ENCODE measurements at places on chromosomes 12 and 14.

GRCh38 chr12:122138181-122138580 is 35.8 kb downstream of the IL31 start:
- no peak for DNase-seq

- DNase-seq = peak; percentile 64
Measured at GRCh38 chr14:68843471-68844209, 50.8 kb upstream of the ZFP36L1 start.

- peak; percentile 100 for DNase-seq
Measured at GRCh38 chr12:6851921-6852650, at the start of gene USP5. Gene USP5, plus strand, starts transcription at chr12:6852150. Its CDS starts 30 bp downstream, at chr12:6852180.

- no peak for DNase-seq
Measured at GRCh38 chr14:76953311-76953945, 75.1 kb downstream of the IRF2BPL start.

DNA sequence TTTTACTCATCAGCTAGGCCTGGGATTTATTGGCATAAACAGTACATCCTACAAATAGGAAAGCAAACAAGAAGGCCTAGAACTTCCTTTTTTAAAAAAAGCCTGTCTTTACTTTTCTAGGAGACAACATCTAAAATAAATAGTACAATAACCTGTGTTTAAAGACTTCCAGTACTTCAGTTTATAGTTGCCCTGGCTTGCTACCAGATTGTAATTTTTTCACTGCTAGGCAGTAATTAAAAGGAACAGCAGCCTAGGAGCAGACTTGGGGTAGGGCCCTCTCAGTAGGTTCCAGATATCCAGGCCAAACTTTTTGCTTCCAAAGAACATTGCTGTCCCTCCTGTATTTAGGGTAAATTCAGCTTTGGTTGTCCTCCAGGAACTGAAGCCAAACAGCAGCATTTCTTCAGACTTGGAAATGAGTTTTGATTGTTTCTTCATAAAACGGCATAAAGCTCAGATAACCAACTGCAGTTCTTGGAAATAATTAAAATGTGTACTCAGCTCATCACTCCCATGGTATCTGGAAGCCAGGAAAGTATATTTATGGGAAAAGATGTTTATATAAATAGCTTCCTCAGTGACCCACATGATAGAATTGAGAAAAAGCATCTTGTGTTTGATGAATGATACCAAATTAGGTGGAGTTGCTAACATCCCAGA is 61.7 kb downstream of the PPP1R36 start:
- DNase-seq = no peak

- peak; percentile 98 for DNase-seq
Measured at GRCh38 chr14:77459072-77459723, 1.3 kb downstream of the AHSA1 start.

- DNase-seq = no peak
Measured at GRCh38 chr12:88371416-88372183, 208.7 kb downstream of the KITLG start.

DNA sequence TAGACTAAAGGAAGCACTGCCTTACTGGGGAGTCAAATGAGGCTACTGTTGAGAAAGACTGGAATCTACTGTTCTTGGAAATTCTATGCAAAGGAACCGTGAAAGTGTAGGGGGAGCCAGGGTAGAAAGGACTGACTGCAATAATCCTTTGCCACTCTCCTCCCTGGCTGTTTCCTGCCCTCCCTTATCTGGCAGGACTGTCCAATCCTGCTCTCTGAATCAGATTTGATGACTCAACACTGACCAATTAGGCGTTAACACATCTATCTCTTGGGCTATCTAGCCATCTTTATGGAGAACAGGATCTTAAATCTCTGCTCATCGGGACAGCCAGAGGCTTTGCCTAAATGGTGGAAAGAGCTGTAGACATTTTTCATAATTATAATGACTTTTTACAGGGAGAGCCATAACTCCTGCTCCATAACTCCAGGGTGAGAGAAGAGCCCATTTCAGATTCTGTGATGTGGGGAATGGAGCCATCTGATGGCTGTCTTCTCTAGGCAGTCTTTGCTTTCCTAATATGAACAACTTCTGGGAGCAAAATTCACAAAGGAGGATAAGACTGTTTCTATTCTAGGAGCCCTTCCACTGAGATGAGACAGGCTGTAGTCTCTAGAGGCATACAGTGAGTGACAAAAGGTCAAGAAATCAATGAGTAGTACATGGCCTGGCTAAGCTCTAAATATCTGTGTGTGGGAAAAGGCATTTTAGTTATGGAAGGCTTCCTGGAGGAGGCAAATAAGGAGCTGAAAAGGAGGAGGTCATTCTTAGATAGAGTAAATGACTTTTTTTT is 68.9 kb upstream of the CISTR start:
- DNase-seq = no peak

- DNase-seq = no peak
Measured at GRCh38 chr14:96363751-96364336, 518 bp downstream of the GSKIP start.

- no peak for DNase-seq
Measured at GRCh38 chr12:119683816-119684215, 15.9 kb downstream of the PRKAB1 start.

DNA sequence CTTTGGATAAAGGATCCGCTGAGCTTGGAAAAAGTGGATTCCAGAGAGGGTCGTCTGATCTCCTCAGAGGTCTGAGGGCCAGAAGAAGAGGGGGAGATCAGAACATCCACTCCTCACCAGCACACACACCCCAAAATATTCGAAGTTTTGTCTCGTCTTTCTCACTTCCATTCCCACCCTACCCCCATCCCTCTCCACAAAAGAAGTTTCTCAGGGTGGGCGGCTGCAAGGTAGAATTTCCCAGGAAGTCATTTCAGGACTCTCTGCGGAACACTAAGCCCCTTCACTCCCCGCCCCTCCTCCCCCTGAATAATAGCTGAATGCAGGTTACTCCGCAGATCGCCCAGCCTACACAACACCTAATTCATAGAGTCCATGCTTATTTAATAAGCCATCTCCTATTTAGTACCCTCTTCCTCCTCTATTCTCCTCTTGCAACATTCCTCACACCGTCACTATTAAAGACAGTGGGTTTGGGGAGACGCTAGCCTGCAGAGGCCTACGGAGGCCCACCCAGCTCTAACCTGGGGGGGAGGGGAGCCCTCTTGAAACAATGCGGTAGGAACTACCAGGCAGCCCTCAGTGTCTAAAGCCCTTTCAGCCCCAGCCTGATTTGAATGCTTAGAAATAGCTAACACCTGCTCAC is 649 bp upstream of the SALL2 start:
- no peak for DNase-seq

DNA sequence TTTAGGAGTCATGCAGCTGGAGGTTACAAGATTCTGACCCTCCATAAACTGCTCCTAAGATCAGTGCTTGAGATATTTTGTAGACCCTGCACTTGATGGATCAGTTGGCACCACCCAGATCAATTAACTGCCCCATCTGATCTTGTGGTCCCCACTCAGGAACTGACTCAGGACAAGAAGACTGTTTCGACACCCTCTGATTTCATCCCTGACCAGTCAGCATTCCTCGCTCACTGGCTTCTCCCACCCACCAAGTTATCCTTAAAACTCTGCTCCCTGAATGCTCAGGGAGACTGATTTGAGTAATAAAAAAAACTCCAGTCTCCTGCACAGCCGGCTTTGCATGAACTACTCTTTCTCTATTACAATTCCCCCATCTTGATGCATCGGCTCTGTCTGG is 360.2 kb downstream of the GALC start:
- DNase-seq = no peak

DNA sequence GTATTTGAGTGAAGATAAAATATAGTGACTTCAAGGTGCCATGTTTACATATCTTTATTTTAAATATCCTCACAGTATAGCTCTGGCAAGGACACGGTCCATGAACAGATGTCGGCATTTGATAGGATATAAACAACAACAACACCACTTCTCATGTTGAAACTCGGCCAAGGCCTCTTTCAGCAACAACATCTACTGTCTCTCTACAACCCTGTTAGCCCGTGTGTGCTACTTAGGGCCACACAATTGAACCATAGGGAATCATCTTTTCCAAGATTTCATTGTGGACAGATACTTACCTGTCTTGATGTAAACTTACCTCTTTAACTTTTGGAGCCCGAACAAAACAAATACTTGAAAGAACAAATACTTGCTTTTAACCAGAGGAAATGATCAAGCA is 168.7 kb upstream of the SSTR1 start:
- DNase-seq = peak; percentile 65

DNA sequence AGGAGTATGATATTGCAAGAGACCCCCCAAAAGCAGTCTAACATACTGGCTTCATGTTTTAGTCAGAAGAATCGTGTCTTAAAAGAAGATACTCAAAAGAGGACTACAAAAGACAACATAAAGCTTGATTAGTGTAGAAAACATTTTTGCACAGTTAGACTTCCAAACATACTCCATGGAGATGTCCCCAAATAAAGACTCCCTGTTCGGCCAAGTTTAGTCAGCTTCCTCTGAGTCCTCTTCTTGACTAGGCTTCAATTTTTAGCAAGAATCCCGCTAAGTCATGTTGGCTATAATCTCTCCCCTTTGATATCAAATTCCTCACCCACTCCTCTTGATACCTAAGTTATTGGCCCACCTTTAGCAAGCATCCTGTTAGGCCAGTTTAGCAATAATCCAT is 298.0 kb downstream of the RMST start:
- DNase-seq = no peak

DNA sequence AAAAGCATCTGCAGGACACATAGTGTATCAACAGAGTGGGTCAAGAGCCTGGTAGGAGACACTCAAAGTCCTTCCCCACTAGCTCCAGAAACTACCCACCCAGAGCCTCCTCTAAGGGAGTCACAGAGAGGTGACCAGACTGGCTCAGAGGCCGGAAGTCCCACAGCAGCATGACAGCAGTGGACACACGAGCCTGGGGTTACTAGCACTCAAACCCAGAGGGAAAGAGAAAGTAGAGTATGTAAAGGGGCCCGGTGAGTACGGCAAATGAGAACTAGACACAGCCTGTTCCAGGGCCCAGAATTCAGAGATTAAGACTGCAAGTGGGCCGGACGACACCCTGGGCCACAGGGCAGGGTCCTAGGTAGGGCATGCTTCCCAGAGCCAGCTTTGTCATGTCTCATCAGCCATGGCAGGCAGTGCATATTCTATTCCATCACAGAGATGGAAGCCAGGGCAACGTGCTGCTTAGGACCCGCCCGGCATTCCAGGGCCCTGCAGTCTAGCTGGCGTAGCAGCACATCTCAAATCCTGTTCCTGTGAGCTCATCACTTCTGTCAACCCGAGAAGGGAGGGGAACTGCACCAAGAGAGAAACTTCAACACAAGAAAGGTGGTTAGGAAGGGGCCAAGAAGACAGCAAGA is 4.2 kb downstream of the IFFO1 start:
- DNase-seq = no peak

GRCh38 chr12:72230589-72230988 is 41.6 kb upstream of the TRHDE start:
- no peak for DNase-seq

GRCh38 chr12:30180602-30181001 is 396.9 kb upstream of the TMTC1 start:
- DNase-seq = no peak

DNA sequence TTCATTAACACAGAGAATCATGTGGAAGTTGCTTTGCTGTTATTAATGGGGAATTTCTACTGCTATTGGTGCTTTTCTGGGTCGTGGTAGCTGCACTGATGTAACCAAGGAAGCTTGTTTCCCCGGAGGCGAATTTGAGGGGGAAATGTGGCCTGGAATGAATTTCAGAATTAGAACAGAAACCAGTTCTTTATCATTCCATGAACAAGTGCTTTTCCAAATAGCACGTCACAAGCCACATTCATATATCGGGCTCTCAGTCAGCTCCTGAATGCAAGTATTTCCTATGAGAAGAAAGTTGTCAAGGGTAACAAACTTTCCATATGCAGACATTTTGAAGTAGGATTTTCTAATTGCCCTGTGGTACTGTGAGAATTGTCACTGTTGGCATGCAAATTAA is 1353.2 kb downstream of the AACS start:
- no peak for DNase-seq

GRCh38 chr12:114726092-114726710 is 42.2 kb upstream of the TBX3 start:
- no peak for DNase-seq

GRCh38 chr12:15059123-15059522 is 86.3 kb downstream of the PDE6H start:
- DNase-seq = no peak

DNA sequence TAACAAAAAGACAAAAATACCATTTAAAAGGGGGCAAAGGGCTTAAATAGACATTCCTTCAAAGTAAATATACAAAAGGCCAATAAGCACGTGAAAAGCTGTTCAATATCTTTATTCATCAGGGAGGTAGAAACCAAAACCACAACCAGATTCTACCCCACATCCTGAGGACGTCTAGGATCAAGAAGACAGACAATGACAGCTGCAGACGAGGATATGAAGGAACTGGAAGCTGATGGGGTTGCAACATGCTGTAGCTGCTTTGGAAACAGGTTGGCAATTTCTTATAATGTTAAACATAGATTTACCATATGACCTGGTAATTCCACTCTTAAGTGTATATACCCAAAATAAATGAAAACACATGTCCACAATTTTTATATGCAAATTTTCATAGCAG is 85.1 kb upstream of the C14orf180 start:
- no peak for DNase-seq

- no peak for DNase-seq
Measured at GRCh38 chr14:100710826-100711462, 15.7 kb upstream of the DLK1 start.

GRCh38 chr12:114399664-114400211 is 6.2 kb downstream of the TBX5 start:
- DNase-seq = no peak

DNA sequence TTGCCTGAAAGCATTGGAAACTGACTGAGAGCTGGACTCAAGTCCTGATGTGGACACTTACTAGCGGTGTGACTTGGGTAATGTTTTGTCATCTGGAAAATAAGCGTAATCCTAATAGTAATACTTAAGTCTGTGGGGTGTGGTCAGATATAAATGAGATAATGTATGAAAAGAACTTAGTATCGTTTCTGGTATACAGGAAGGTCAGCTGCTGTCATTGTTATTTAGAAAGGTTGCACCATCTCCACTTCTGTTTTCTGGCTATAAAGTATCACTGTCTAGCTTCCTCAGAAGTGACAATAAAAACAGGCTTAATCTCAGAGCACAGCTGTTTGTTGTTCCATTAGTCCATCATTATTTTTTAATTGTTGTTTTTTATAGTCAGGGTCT is 34.1 kb upstream of the TUBA1C start:
- no peak for DNase-seq
